NCI-H1436 treated with DMSO at 0.1 percent for 48 hours (cell line): ENCODE measurements at places on chromosomes 1 and 21.

GRCh38 chr1:950268-950667, 8.8 kb downstream of the NOC2L start:
- DNase-seq, result no peak

DNA sequence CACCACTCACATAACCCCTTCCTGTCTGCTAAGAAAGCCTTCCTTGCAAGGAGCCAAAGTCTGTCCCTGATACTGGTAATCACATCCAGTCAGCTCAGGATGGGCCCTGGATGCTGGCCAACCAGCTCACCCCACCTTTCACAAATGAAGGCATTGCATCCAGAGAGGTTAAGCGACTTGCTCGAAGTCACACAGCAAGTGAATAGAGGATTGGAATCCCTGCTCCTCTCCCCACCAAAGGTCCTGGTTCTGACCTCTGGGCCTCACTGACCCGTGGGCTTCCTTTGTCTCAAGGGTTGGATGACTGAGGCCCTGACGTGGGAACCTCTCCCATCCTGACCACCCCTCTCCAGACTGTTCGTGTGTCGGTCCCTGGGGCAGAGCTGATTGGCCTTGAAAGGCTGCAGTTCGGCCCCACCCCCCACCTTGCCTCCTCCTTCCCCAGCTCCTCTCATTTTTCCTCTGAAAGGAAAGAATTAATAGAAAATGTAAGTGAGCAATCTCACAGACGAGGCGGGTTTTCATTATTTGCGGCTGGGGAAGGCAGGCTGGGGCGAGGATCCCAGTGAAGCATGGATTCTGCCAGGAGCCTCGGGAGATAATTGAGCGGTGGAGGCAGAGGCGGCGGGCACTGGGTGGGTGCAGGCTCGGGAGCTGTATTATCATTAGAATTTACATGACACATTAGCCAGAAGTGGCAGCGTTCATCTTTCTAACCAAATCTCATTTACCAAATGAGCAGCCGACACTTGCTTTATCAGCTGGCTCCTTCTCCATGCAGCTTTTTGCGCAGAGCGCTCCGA, 101.5 kb upstream of the CSF3R start:
- no peak for DNase-seq

- no peak for DNase-seq
These were observed 30.9 kb upstream of the GNPAT start for GRCh38 chr1:231210126-231210525.

GRCh38 chr1:183685112-183685713, 32.1 kb upstream of the APOBEC4 start:
- DNase-seq, result no peak

GRCh38 chr1:233229288-233229687, 66.2 kb downstream of the PCNX2 start:
- DNase-seq, result no peak

DNA sequence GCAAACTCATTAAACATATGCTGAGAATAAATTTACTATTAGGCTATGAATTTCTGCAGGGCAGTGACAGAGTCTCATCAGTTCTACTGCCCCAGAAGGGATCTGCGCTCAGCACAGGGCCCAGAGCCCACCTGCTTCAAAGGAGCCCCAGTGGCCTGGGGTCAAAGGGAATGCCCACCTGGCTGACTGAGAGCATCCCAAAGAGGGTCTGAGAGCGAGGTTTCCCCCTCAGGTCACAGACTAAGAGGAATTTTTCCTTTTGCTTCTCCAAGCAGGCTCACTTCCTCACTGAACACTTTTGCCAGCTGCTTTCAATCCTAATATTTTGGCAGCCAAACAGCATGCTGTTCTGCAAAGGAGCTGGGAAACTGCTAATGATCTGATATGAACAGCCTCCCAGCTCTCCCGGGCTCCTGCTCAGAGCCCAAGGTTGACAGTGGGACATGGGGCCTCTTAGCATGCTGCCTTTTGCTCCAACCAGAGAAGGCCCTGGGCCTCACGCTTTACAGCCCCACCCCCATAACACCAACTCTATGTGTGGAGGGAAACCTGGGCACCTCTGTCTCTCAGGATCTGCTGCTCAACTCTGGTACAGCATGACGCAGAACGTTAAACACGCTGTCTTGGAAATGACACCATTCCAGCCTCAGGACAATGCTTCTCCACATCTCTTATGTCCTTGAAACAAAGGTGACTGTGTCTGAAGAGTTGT, 70.7 kb upstream of the SYT6 start:
- no peak for DNase-seq

DNA sequence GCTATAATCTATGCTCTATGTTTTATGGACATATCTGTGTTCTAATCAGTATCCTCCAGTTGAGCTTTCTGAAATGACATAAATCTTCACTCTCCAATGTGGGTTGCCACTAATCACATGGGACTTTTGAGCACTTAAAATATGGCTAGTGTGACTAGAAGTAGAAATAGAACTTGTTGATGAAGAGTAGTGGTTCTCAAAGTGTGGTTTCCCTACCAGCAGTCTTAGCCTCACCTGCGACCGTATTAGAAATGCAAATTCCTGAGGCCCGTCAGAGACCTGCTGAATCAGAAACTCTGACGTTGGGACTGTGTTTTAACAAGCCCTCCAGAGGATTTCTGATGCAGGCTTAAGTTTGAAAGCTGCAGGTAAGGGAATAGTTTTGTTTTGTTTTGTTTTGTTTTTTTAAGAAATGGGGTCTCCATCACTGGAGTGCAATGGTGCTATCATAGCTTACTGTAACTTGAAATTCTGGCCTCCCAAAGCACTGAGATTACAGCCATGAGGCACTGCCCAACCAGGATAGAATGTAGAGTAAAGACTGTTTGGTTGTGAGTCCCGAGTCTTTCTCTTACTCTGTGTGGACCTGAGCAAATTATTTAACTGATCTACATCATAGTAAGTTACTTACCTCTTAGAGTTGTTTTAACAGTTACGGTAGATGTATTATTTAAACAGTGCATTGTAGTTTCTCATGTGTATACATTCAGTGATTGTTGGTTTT, 21.7 kb downstream of the GLRX2 start:
- DNase-seq, result no peak

GRCh38 chr1:228084797-228085196, 2.3 kb downstream of the ARF1 start:
- no peak for DNase-seq

GRCh38 chr1:167898578-167899222, 15.2 kb downstream of the ADCY10 start:
- DNase-seq, result no peak

DNA sequence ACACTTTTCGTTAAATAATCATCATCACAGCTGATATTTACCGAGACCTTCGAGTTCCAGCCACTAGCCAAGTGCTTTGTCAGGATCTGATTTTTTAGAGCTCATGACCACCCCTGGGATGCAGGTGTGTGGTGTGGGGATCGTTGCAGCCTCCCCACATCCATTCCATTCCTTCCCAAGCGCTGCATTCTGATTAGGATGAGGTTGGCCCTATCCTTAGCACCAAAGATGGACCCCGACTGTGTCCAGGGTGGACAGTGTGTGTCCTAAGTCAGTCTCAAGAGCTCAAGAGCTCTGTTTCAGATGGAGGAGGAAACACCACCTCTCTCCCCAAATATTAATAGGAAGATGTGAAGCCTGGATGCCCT, 74.1 kb downstream of the PSMG1 start:
- no peak for DNase-seq

DNA sequence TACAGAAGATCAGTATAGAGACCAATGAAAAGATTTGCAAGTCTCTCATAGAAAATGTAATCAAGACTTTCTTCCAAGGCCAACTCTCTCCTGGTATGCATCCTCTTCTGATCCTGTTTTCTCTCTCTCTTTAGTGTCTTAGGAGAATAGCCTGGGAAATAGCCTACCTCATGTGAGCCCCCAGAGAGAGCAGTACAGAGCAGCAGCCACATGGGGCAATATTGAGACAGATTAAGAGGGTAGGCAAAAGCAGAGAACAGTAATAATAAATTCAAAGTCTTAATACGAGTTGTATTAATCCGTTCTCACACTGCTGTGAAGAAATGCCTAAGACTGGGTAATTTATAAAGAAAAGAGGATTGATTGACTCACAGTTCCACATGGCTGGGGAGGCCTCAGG, 61.4 kb downstream of the RNASEL start:
- DNase-seq, result no peak

DNA sequence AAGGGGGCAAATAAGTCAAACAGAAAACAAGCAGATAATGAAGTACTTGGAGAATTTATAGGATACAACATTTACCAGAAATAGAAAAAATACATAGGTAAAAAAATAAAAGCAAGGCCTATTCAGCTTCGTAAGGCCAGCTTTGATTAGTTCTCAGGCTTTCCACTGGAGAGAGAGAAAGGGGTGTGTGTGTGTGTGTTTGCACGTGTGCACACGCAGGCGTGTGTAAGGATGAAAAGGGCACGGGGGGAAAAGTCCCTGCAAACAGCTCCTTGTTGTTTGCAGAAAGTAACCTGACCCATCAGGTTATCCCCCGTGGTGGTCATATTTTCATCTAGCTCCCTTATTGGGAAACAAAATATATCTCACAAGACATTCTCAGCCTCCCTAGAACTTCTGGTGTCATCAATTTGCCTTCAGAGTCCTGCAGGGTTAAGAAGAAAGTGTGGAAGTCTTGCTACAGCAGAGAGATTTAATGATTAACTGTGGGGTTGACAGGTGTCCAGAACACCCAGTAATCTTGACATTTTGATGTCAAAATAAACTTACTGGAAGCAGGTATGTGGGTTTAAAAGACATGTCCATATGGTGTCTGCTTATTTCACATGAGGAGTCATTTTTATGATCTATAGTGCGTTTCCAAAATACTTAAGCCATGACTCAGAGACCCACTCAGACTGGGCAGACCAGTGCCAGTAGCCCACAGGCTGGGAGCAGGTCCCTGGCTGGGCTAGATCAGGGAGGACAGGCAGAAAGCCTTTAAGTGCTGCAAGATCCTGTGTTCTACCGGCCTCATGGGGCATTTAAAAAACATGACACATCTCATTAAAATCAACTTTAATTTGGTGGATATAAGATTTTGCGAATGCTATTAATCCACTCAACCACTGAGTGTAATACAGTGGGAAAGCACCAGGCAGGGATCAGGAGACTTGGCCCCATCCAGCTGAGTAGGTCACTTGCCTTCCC, 487.6 kb upstream of the CAMK1G start:
- no peak for DNase-seq

DNA sequence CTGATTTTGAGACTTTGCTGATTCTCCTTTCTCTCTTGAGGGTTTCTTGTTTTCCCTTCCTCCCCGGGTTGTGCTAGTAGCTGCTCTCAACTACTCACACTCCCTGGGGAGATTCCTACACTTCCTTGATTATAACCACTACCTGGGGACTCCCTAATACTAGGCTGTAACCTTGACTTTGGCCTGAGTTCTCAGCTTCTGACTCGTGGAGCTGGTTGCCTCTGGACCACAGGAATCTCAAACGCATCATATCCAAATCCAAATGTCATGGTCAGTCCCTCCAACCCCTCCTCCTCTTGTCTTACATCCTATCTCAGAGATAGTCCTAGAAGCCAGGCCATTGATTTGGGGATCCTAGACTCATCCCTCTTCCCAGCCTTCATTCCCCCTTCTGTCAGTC, 12.0 kb downstream of the MOV10 start:
- DNase-seq, result no peak

DNA sequence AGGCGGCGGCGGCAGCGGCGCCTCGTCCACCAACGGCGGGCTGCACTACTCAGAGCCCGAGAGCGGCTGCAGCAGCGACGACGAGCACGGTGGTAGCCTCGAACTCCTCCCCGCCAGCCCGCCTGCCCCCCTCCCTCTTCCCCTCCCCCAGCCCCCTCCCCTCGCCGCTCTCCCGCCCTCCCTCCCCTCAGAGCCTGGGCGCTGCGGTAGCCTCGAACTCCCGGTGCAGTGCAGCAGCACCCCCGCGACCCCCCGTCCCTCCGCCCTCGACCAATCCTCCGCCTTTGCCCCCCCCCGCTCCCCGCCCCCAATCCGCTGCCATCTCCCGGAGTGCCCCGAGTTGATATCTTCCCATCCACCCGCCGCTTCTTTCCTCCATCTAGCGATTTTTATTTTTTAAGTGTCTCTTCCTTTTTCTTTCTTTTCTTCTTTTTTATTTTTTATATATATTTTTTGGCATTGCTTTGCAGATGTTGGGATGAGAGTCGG, 516 bp downstream of the RCOR3 start:
- no peak for DNase-seq

DNA sequence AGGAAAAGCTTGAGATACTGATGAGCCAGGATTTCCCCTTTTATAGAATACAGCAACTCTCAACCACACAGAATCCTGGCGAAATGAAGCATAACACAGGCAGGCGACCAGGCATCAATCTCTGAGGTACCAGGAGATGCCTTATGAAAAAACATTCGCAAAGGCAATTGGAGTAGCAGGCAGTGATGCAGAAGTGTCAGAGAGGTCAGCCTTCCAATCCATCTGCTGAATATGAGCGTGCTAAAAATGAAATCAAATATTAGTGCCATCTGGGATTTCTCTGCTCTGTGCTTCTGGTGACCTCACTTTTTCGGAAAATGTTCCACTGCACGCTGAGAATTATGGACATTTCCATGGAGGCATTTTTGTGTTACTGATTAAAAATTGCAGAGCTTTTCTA, 258.8 kb downstream of the VAV3 start:
- no peak for DNase-seq

DNA sequence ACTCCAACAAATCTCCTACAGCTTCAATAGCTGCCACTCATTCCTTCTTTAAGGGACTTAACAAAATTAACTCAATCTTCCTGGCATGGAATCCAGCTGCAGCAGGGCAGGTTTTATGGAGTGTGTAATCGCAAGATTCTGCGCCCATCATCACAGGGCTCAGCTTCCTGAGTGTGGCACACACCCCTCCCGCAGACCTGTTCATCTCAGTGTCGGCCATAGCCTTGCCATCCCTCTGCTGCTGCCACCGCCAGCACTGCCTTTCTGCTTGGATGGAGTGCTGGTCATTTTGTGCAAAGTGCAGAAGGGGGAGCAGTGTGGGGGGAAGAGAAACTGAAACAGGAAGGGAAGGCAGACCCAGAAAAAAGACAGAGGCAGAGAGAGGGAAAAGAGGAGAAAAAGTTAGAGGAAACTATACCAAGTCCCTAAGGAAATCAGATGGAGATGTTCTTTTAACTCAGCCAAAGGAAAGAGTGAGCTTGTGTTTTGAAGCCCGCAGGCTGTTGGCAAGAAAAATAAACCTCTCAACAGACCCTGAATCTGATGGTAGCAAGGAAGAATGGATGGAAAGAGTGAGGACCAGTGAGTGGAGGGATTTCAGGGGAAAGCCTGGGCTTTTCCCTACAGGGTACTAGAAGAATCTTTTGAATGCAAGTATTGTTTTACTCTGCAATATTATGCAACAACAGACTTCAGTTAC, 324.2 kb downstream of the SEC16B start:
- DNase-seq, result no peak

GRCh38 chr1:88655685-88656299, 28.3 kb upstream of the PKN2 start:
- DNase-seq, result no peak
